ENCODE measurements at places on chromosomes 1 and 21.

DNA sequence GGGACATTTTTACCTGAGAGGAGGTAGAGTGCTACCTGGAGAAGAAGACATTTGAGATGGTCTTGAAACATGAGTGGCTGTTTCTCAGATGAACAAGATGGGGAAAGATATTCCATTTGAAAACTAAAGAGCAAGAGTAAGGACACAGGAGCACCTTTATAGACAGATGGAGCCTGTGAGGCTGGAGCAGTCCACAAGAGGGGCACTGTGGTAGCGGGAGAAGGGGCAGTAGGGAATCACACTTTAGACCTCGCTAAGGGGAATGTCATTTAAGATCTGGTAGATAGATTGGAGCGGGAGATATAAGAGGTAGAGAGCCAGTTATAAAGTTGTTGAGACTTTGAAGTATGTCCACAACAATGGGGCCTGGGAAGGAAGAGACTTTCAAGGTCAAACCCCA lies 23.4 kb downstream of the DYNLT5 start:
- peaks cover 8% of the 10 kb centered on the region for H3K4me1 ChIP-seq
- DNase-seq, result no peak
- H3K27me3 ChIP-seq, result no peaks in the 10 kb centered on the region

DNA sequence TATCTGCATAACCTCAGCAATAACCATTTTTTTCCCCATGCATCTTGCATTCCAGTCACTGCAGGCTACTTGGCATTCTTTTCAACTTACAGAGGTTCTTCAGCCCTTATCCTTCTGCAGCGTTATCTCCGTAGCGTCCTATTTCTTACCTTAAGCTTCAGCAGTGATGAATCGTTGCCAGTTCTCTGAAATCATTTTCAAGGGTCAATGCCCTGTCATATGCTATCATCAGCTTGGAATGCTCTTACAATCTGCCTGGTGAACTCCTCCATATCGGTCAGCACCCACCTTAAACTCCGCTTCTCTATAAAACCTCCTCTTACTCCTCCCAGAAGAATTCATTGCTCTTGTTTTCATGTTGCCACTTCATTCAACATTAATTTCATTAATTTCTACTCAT lies 105.1 kb upstream of the DPH5 start:
- no peaks in the 10 kb centered on the region for H3K27me3 ChIP-seq
- no peaks in the 10 kb centered on the region for H3K36me3 ChIP-seq
- no peak overlapping the region for H3K4me3 ChIP-seq

DNA sequence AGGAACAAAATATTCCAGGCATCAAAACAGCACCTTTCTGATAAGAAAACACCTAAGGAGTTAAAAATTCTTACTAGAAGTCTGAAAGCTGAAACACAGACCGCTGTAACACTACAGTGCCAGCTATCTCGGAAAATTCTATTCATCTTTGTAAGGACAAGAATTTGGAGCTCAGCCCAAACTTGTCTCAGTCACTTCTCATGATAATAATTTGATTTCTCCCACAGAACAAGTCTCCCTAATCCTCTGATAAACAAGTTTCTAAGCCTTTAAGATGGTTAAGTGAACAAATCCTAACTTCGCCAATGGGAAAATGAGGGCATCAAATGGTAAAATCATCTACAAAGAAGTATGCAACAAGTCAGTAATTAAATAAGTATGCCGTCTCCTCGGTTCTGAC lies 59.9 kb downstream of the SIPA1L2 start:
- H3K4me3 ChIP-seq, result no peak overlapping the region
- H3K4me1 ChIP-seq, result peaks cover 3% of the 10 kb centered on the region
- no peak overlapping the region for H3K27ac ChIP-seq
- no peaks in the 10 kb centered on the region for H3K27me3 ChIP-seq
- no peak for DNase-seq

DNA sequence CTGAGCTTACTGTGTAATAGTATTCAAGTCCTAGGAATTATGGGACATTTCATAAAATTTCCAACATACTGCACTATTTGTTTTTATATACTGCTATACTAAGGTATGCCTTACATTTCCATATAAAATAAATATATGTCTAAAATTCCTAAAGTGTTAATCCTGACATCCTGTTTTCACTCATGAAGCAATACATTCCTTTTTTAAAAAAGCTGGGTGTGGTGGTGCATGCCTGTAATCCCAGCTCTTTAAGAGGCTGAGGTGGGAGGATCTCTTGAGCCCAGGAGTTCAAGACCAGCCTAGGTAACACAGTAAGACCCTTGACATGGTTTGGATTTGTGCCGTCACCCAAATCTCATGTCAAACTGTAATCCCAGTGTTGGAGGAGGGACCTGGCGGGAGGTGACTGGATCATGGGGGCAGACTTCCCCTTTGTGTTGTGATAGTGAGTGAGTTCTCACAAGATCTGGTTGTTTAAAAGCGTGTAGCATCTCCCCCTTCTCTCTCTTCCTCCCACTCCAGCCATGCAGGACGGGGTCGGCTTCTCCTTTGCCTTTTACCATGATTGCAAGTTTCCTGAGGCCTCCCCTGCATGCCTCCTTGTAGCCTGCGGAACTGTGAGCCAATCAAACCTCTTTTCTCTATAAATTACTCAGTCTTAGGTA lies 5.8 kb downstream of the CDC42BPA start:
- peaks cover 5% of the 10 kb centered on the region for H3K4me1 ChIP-seq
- H3K36me3 ChIP-seq, result no peaks in the 10 kb centered on the region
- H3K27ac ChIP-seq, result no peak overlapping the region
- no peak overlapping the region for H3K4me3 ChIP-seq

- peaks cover 28% of the 10 kb centered on the region for H3K4me1 ChIP-seq
- H3K27me3 ChIP-seq, result no peaks in the 10 kb centered on the region
- no peaks in the 10 kb centered on the region for H3K36me3 ChIP-seq
- no peak for DNase-seq
- H3K4me3 ChIP-seq, result no peak overlapping the region
Observed at GRCh38 chr1:236518322-236518721, 5.5 kb upstream of the LGALS8 start.

DNA sequence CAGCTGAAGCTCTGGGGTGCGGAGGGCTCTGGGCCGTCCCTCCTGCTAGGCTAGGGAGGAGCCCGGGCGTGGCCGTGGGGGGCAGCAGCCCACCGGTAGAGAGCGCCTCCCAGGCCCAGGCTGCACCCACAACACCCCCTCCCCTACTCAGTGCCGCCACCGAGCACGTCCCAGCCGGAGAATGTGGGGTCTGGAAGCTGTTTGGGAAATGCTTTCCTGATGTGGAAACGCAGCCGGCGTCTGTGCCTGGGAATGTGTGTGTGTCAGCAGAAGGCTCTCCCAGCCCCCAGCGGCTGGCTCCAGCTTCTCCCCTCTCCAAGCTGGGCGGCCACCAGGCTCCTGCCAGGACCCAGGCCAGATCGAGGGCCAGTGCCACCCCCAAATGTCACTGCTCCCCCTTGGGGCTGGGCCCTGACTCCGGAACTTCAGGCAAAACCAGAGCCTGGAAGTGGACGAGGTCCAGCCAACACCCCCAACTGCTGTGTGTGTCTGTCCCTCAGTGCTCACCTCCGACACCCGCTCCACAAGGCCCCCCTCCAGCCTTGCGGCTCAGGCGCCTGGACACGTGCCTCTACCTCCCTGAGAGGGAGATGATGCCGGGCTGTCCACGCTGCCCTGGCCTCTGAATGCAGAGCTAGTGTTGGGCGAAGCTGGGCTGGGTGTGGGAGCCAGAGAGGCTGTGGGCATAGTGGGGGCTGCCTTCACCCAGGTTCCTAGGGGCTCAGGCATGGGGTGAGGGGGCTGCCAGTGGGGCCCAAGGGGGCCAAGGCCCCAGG lies 74.7 kb downstream of the MEGF6 start:
- DNase-seq, result no peak
- H3K4me1 ChIP-seq, result no peaks in the 10 kb centered on the region
- H3K27ac ChIP-seq, result no peak overlapping the region
- H3K36me3 ChIP-seq, result no peaks in the 10 kb centered on the region
- no peaks in the 10 kb centered on the region for H3K27me3 ChIP-seq

DNA sequence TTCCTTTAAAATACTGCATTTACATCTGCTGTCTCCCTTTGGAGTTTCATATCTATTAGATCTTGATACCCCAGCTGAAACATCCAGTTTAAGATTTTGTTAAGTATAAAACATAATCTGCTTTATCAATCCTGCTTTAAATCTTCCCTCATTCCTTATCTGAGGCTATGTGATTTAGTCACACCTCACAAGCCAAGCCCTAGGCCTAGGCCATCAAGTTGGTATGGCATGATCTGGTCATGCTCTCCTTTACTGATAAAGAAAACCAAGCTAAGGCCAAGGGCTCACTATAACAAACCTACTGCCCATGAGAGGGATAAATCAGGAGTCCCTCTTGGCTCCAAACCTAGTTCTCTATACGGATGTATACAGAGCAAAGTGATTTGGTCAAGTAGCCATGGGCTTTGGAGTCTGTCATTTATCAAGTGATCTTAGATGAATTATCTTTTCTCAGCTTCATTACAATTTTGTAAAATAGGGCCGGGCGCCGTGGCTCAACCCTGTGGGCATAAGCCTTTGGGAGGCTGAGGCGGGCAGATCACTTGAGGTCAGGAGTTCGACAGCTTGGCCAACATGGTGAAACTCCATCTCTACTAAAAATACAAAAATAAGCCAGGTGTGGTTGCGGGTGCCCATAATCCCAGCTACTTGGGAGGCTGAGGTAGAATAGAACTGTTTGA lies 22.8 kb downstream of the ENSA start:
- peaks cover 40% of the 10 kb centered on the region for H3K4me1 ChIP-seq
- H3K36me3 ChIP-seq, result peaks cover 3% of the 10 kb centered on the region
- H3K27me3 ChIP-seq, result no peaks in the 10 kb centered on the region
- no peak for DNase-seq
- H3K27ac ChIP-seq, result peak overlapping the region; percentile 50

GRCh38 chr1:18110968-18111367 lies 3.4 kb downstream of the IGSF21 start:
- DNase-seq, result peak; percentile 34
- H3K36me3 ChIP-seq, result no peaks in the 10 kb centered on the region
- H3K4me3 ChIP-seq, result peak overlapping the region; percentile 12
- H3K4me1 ChIP-seq, result peaks cover 18% of the 10 kb centered on the region

DNA sequence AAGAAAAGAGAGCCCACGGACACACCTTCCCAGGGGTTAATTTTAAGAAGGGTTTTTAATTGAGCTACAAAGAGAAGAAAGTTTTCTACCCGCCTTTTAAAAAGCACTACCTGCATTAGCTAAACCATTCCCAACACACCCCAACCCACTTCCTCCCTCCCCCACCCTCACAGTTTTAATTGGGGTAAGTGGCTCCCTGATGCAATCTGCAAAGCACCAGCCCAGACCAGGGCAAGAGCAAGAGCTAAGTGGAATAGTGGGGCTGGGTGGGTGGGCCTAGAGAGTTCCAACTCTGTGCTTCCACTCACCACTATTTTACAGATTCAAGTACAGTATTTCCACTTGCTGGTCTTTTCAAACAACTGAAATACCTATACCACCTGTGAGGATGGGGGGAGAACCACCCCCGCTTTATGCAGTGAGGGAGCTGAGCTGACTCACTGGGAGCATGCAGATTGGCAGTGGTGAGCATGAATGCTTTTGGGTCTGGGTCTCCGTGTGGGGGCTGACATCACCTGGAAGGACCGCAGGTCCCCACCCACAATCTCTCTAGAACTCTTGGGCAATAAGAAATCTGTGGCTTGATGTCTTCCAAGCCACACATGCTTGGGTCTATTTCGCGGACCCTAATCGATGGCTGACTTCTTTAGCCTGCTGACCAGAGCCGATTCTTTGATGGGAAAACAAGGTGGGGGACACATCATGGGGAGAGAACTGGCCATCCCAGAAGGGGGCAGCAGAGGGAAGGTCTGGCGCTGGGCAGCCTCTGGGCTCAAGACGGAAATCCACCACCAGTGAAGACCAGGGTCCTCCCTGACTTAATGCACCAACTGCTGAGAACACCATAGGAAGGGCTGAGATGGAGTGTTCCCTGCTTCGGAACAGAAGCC lies 95.5 kb downstream of the SSBP3 start:
- H3K27me3 ChIP-seq, result no peaks in the 10 kb centered on the region
- H3K36me3 ChIP-seq, result no peaks in the 10 kb centered on the region
- H3K4me1 ChIP-seq, result peaks cover 65% of the 10 kb centered on the region
- DNase-seq, result peak; percentile 39
- peak overlapping the region; percentile 66 for H3K27ac ChIP-seq

DNA sequence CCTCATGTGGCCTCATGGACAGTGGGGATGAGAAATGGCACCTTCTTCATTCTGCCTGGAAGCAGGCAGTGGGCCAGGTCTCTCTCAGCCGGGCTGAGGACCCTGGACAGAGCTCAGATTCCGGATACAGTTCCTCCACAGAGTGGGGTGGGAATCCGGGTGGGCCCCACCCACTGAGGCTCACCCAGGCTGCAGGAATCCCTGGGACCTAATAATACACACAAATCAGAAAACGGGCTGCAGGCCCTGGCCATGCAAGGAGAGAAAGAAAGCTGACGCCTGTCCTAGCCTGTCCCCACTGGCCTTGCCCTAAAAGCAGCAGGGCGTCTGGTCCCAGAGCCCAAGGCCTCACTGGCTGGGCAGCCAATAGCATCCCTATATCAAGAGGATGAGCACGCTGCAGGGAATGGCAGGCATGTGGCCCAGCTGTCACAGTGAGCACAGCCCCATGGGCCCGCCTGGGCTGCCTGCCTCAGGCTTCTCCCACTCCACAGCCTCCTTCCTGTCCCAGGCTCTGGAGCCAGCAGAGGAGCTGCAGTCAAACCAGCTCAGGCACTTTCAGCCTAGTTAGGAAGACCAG lies 25.3 kb downstream of the ACTA1 start:
- H3K27ac ChIP-seq, result no peak overlapping the region
- no peak for DNase-seq
